Omental fat pad (tissue), 4 donors: ENCODE measurements at places on chromosomes 4 and X. TPM values are rescaled to one million over a fixed set of nuclear protein-coding genes. Genes with fewer than 3 reads are reported as not detected.

The BEND2 gene
- not detected for total RNA-seq

The GAGE12E gene
- not detected for total RNA-seq

The ANAPC4 gene
- 49.8 TPM for total RNA-seq

The ZNF827 gene
- 5.8 TPM for total RNA-seq

The CDX4 gene
- total RNA-seq, result not detected

The ZFP42 gene
- not detected for total RNA-seq

The REELD1 gene
- 1.3 TPM for total RNA-seq

The ART3 gene
- total RNA-seq, result not detected

The SRD5A3 gene
- total RNA-seq, result 8.9 TPM

The PAGE5 gene
- not detected for total RNA-seq

The SORBS2 gene
- 99.5 TPM for total RNA-seq

The SPANXC gene
- not detected for total RNA-seq

The SYTL4 gene
- total RNA-seq, result 10.2 TPM

The SOD3 gene
- 79.5 TPM for total RNA-seq

The ADH5 gene
- total RNA-seq, result 175 TPM

The SSX3 gene
- total RNA-seq, result not detected

DNA sequence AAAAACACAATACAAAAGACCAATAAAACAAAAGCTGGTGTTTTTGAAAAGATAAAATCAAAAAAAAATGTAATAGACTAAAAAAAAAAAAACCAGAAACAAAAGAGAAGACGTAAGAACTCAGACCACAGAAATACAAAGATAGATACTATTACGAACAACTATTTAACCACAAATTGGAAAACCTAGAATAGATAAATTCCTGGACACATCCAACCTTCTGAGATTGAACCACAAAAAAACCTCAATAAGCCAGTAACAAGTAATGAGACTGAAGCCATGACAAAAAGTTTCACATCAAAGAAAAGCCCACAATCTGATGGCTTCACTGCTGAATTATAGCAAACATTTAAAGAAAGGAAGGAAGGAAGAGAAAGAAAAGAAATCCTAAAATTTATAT lies 16.2 kb downstream of the RCHY1 start:
- DNase-seq, result no peak

GRCh38 chr4:146450524-146450923 lies 71.2 kb downstream of the SLC10A7 start:
- DNase-seq, result no peak

GRCh38 chr4:101172369-101172768 lies 175.0 kb downstream of the PPP3CA start:
- no peak for DNase-seq

- no peak for DNase-seq
These were observed 106.6 kb upstream of the ATP6AP2 start for GRCh38 chrX:40474205-40474626.

- DNase-seq, result no peak
These were observed 15.9 kb upstream of the ZIC3 start for GRCh38 chrX:137549851-137550664.

DNA sequence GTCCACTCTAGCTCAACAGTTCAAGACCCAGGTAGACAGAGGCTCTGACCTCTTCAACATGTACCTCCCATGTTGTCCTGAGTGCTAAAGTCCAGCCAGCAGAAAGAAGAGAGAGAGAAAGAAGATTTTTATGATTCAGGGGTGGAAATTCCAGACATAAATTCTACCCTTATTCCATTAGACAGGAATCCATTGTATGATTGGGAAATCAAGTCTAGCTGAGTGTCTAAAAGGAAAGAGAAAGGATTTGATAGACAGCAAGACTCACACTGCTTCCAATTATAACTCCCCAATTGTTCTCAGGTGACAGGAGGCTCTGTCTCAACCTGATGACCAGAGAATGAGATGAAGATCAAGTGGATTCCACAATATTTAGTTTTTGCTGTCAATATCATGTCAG lies 27.9 kb upstream of the PGM2 start:
- DNase-seq, result no peak

- no peak for DNase-seq
These were observed 15.8 kb downstream of the TBC1D14 start for GRCh38 chr4:6925357-6925836.

DNA sequence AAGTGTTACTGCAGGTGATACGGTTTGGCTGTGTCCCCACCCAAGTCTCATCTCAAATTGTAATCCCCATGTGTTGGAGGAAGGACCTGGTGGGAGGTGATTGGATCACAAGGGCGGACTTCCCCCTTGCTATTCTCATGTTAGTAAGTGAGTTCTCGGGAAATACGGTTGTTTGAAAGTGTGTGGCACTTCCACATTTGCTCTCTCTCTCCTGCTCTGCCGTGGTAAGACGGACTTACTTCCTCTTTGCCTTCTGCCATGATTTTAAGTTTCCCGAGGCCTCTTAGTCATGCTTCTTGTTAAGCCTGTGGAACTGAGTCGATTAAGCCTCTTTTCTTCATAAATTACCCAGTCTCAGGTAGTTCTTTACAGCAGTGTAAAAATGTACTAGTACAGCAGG lies 65.2 kb upstream of the SLC7A11 start:
- DNase-seq, result no peak

DNA sequence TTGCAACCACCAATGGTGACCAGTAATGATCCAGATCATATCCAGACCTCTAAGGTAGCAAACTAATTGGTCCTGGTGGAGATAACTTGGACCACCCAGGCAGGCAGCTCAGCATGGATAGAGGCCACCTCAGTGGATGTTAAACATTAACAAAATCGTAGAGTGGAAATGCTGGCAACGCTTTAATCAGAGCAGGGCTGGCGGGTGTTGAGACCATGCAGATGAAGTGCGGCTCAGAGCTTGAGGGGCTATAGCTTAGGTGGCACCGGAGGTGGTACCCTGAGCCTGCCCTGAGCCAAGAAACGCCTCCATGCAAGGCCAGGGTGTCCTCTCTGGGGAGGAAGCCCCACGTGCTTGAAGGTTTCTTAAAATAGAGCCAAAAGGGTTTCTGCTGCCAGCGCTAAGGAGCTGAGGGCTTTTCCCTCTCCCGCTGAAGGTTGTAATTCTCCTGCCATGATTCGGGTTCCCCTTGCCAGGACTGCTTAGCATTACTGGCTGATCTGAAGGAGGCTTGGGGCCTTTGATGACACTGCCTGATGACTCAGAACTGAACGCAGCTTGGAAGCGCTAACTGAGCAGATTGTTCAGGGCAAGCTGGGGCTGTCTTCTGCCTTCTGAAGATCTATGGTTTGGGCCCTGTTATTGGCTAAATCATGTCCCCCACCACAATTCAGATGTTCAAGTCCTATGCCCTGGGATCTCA lies 177.8 kb upstream of the ATP6AP2 start:
- no peak for DNase-seq

- DNase-seq, result no peak
These were observed 52.3 kb upstream of the NKX1-1 start for GRCh38 chr4:1458581-1458980.

GRCh38 chr4:41257257-41257901 lies 651 bp downstream of the UCHL1 start:
- DNase-seq, result no peak

DNA sequence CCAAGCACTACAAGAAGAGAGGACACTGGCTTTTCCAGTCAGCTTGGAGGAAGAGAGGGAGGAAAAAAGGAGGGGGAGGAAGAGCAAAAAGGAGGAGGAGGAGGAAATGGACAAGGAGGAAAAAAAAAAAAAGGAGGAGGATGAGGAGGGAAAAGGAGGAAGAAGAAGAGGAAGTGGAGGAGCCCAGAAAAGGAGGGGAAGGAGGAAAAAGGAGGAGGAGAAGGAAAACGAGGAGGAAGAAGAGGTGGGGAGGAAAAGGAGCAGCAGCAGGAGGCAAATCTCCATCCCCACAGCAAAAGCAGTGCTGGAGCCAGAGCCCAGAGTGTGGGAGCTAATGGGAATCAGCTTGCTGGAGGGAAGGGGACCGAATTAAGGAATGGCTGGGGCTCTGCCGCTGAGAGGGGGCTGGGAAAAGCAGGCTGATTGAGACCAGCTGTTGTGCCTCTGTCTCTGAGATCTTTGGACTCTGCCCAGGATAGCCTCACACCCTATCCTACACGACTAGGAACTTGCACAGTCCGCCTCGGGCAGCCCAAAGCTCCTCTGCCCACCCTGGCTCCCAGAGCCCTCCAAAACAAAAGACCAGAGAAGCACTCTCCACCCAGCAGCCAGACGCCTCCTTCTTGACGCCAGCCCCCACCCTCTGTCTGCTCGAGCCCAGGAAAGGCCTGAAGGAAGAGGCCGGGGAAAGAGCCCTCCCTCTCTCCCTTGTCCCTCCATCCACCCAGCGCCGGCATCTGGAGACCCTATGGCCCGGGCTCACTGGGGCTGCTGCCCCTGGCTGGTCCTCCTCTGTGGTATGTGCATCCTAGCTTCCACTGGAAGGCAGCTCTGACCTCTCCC lies at the start of gene XPNPEP2:
Gene XPNPEP2 (plus strand): TSS at position 514 of the 843 bp plus-strand sequence. CDS start 235 bp downstream, at position 749.
- no peak for DNase-seq

DNA sequence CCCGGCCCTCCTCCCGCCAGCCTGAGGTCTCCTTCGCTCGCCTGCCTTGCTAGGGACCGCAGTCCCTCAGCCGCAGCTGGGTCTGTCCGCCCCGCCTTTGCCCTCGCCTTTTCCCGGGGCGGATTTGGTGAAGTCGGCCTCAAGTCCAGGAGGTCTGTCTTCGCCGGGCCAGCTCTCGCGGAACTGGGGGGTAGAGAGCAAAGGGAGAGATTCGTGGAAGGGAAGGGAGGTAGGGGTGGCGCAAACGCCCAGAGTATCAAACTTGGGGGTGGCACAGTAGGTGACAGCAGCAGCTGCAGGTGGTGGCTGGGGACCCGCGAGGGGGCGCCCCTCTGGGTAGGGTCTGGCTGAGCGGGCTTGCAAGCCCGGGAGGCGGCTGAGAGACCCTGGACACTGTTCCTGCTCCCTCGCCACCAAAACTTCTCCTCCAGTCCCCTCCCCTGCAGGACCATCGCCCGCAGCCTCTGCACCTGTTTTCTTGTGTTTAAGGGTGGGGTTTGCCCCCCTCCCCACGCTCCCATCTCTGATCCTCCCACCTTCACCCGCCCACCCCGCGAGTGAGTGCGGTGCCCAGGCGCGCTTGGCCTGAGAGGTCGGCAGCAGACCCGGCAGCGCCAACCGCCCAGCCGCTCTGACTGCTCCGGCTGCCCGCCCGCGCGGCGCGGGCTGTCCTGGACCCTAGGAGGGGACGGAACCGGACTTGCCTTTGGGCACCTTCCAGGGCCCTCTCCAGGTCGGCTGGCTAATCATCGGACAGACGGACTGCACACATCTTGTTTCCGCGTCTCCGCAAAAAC lies at the start of gene NPY2R:
Gene NPY2R (plus strand): TSS at position 379 of the 797 bp plus-strand sequence. CDS start 5,304 bp downstream, outside the sequence.
- no peak for DNase-seq

GRCh38 chrX:10482261-10482660 lies 138.1 kb downstream of the MID1 start:
- no peak for DNase-seq

DNA sequence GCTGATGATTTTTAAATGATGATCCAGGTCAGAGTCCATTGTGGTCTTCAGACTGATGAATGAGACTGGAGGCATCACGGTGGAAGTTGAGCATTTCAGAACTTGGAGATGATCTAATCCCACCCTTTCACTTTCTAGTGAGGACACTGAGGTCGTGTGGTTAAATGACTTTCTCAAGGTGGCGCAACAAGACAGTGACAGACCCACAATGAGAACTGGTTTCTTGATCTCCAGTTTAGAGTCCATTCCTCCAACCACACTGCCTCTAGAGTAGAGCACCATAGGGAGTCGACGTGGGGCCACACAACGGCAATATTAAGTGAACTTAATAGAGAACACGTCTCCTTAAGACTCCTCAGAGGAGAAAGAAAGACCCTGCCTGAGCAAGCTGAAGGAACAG lies 381.0 kb downstream of the UNC5C start:
- no peak for DNase-seq

DNA sequence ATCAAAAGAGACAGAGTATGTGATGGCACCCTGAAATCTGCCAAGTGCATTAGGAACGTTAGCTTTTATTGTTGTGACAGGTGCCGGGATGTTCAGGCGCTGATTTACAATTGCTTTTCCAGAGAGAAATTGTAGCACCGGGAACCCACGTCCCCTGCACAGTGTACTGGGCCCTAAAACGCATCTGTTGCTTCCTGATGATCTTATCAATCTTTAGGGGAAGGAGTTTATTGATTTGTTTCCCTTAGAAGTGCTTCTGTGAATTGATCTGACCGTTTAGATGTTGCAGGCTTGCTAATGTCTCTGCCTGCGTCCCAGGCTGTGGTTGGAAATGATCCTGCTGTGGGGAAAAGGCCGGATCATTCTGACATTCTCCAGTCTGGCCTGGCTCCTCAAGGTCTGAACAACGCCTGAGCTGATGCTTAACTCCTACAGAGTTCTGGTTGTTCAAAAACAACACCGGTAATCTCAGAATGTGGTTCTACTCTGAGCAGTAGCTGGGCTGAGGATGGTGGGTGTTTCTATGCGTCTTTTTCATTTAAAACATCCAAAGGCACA lies 16.9 kb downstream of the PHOX2B start:
- no peak for DNase-seq

GRCh38 chrX:78754917-78755316 lies 7.4 kb downstream of the LPAR4 start:
- no peak for DNase-seq

DNA sequence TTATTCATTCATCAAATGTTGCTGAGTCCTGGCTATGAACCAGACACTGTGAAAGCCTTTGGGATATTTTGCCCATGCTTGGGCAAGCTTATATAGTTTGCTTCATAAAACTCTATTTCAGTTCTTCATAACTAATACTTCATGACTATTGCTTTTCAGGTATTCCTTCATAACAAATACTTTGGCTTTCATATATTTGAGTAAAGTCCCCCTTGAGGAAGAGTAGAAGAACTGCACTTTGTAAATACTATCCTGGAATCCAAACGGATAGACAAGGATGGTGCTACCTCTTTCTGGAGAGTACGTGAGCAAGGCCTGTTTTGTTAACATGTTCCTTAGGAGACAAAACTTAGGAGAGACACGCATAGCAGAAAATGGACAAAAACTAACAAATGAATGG lies 1.7 kb upstream of the AFP start:
- no peak for DNase-seq

DNA sequence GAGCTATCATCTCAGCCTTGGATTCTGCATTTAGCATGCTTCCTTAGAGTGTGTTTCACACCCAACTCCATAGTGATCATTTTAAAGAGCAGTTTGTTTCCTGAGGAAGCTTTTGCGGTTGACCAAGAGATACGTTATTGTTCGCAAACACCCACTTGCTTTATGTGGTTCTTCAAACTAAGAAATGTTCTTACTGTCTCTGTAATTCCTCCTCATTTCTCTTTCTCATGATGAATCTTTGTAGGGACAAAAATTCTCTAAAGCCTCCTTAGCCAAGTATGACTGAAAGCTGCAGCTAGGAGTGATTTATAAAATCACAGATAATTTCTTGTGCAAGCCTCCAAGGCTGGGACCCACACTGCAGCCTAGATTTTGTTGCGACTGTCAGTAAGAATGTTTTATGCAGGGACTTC lies 10.0 kb downstream of the TNIP3 start:
- no peak for DNase-seq

- no peak for DNase-seq
These were observed 133.5 kb upstream of the FAM47B start for GRCh38 chrX:34809096-34809495.
